T-helper 2 cell (primary cell): ENCODE measurements at places on chromosomes 2 and 18.

- no peak for DNase-seq
Measured at GRCh38 chr2:192148620-192149321, 46.0 kb downstream of the TMEFF2 start.

- no peak for DNase-seq
Measured at GRCh38 chr2:231394211-231395141, 1.0 kb upstream of the B3GNT7 start.

DNA sequence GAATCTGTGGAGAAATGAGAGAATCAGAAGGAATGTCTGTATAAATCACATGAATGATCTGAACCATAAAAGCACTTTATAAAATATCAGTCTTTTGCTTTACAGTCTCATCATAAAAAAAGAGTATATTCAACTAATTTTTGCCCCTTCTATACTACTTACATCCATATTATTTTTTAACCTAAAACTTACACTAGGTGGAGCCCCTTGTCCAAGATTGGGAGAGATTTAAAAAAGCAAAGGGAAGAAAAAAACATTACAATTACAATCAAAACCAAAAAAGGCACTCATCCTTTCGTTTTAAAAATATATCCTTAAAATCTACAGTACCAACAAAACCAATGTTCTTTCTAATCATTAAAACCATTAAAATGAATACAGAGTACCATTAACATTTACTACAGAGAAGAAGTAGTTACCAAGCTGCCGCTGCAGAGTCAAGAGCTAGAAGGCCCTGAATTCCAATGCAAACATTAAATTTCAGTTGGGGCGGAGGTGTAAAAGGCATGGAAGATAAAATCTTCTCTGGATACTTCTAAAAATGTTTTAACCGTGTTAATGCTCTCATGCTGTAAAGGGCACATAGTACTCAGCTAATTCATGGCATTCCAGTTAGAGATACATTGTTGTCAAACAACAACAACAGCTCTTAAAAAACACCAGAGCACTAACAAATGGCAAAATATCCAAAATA is 56.7 kb upstream of the EPB41L3 start:
- DNase-seq: no peak

DNA sequence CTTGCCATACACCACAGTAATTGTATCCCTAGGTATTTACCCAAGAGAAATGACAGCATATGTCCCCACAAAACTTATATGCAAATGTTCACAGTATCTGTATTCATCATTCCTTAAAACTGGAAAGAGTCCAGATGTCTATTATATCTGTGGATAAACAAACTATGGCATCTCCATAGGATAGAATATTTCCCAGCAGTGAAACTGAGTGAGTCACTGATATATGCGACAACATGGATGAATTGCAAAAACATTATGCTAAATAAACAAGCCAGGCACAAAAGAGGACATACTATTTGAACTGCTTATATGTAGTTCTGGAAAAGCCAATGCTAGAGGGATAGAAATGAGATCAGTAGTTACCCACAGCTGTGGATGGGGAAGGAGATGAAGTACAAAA is 359.4 kb upstream of the DSEL start:
- no peak for DNase-seq

DNA sequence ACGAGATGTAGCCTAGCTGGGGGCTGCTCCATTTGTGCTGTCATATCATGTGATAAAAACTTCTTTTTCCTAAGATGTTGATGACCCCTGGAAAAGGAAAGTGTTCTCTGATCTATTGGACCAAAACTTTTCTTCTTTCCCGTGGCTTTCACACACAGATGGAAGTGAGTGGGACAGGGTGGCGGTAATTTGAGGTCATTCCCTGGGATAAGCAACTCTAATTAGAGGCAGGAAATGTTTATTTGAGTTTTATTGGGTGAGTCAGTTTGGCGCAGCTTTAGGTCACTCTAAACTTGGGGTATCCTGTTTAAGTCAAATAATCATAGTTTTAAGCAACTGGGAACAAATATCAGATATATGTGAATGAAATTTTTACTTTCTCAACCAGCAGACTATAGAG is 221.0 kb upstream of the EPAS1 start:
- no peak for DNase-seq

GRCh38 chr2:98205889-98206288 is 118.9 kb downstream of the VWA3B start:
- DNase-seq: no peak

DNA sequence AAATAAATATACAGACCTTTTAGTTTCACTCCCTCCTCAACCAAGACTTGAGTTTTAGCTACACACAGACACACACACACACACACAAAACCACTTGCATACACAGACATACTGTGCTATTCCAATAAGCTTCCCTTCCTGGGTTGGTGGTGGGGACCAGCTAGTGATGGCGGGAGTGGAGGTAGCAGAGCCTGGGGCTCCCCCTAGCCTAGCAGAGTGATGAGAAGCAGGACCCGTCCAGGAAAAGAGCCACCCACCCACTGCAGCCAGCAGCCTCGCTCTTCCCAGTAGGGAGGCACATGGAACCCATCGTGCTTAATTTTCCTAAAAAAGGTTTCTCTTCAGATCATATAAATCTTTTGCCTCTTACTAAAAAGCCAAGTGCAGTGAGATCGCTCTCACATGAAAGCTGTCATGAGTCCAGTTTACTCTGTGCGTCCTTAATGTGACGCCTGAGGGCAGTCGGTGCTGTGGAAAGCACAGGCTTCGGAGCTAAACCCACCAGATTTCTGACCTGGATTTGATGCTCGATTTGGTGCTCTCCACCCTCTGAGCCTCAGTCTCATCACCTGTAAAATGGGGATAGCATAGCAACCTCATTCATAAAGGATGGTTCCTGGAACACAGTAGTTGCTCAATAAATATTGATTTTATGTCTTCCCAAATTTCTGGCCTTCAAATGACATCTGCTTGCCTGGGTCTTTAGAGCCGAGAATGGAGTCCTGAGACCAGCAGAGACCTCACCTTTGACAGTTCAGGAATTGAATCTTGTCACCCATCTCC is 60.1 kb upstream of the YWHAQ start:
- DNase-seq: no peak

- no peak for DNase-seq
Measured at GRCh38 chr2:148565272-148565894, 79.2 kb upstream of the EPC2 start.

GRCh38 chr2:127561371-127561770 is 25.9 kb downstream of the MYO7B start:
- no peak for DNase-seq

DNA sequence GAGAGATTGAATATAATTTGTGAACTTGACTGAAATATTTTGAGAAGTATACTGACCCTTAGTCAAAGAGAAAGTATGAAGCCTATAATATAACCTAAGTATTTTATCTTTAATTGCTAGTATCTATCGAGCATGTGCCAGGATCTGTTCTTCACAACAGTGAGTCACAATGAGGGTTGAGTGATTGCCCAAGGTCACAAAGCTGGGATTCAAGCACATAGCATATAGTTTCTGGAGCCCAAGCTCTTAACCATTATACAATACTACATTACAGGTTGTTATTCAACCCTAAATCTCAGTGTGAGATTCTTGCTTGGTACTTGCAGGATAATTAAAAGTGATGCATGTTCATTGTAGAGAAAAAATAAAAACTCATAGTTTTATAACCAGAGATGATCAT is 97.2 kb downstream of the RAB3GAP1 start:
- DNase-seq: no peak

GRCh38 chr18:35571138-35571537 is 10.4 kb upstream of the GALNT1 start:
- DNase-seq: no peak

DNA sequence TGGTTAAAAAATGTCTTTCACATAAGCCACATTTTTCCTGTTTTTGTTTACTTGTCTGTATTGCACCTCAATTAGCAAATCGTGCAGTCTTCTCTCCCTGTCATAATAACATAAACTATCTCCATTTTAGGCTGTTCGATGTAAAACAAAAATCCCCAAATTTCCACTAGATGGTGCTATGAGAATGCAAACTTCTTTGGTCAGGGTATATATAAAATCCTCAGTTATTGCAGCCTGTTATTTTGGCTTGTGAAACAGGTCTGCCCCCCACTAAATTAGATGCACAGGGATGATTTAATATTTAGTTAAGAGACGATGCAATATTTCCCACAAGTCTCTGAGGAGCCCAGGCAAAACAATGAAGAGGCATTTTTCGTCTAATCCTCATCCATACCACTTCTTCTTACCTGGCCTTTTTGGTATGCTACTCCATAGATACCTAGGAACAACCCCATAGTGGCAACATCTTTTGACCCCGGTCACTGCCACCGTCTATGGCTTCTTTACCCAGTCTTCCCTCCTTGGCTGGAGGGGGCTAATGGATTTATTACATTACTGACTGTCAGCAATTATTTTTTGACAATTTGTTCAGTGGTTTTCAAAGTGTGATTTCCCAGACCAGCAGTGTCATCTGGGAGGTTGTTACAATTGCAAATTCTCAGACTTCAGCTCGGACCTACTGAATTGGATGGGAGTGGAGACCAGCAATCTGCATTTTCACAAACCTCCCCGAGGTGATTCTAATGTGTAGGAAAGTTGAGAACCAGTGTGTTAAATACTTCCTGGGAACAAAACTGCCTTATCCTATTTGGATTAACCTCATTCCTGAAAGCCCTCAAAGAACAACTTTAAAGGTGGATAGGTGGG is 117.4 kb upstream of the CWC22 start:
- DNase-seq: no peak

- DNase-seq: no peak
Measured at GRCh38 chr2:127094509-127095366, 12.2 kb downstream of the BIN1 start.

GRCh38 chr2:181910028-181910831 is 18.7 kb downstream of the ITPRID2 start:
- no peak for DNase-seq

- DNase-seq: no peak
Measured at GRCh38 chr18:56936457-56936856, 210.4 kb upstream of the BOD1L2 start.

- DNase-seq: no peak
Measured at GRCh38 chr2:31247711-31248110, 13.8 kb downstream of the EHD3 start.
